ENCODE measurements at places on chromosomes 16 and 17.

- DNase-seq = no peak
These were observed 458.7 kb upstream of the ZFHX3 start for GRCh38 chr16:73506568-73507056.

DNA sequence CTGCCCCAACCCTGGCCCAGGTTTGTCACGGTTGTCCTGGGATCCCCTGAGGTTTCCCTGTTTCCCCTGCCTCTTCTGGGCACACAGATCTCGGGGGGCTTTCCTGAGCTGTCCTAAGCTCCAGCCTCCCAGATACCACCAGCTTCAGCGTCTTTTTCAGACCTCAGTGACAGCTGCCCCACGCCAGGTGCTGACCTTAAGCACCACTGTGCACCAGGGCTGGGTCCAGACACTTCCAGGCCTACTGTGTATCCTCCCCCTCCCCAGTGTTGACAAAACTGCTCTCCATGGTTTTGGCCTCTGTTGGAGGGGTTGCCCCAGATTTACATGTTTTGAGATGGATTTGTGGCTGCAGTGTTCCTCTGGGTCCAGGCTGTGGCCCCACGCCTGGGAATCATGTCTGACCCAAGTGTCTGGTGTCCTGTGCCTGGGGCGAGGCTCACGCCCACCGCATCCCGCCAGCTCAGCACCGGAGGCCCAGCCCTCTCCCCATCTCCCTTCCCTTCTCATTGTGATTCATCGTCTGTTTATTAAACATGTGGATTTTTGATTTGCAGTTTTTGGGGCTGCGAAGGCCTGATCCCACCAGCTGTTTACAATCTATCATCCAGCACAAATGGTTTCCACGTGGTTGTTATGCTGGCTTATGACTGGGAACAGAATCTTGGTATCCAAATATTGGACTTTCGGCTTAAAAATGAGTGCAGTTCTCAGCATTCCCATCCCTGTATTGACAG, 82.1 kb downstream of the METRNL start:
- no peak for DNase-seq

GRCh38 chr17:38350035-38350434, 1.6 kb upstream of the SOCS7 start:
- DNase-seq = no peak

GRCh38 chr17:66451188-66452149, 149.1 kb downstream of the PRKCA start:
- DNase-seq = no peak

DNA sequence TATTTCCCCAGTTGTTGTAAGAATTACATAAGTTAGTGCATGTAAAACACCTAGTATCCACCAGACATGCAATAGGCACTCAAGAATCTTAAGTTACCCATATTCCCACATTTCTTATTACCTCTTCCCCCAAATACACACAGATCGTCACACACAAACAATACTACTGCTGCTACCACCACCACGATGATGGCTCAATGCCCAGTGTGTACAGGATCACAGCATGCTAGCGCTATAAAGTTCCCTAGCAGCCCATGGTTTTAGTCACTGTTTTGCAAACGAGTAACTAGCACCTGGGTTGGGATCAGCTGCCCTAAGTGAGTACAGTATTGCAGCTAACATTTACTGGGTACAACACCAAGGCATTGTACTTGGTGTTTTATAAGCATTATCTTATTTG, 411.7 kb downstream of the UTP18 start:
- no peak for DNase-seq

- DNase-seq = peak; percentile 51
These were observed 37.6 kb downstream of the NOS2 start for GRCh38 chr17:27762527-27763305.

- DNase-seq = no peak
These were observed 20.0 kb upstream of the XYLT2 start for GRCh38 chr17:50325906-50326305.

- DNase-seq = no peak
These were observed 64.9 kb upstream of the CORO6 start for GRCh38 chr17:29687596-29687995.

DNA sequence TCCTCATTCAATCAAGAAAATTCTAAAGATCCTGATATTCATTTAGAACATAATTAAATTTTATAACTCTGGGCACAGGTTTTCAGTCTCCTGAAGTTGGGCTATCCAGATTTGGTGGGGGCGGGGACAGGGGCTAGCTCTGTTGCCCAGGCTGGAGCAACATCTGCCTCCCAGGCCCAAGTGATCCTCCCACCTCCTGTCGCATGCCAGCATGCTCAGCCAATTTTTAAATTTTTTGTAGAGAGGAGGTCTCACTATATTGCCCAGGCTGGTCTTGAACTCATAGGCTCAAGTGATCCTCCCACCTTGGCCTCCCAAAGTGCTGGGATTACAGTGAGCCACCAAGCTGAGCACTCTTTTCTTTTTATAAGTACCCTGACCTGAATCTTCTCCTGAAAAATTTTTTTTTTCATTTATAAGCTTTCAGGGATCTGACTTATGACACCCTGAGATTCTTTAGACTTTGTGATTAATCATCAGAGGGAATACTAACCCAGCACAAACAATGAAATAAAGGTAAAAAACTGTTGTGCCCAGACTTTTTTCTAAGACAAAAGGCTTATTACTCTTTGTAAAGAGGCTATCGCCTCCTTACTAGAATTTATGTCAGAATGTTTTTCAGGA, 62.6 kb downstream of the TUBD1 start:
- DNase-seq = peak; percentile 90

GRCh38 chr17:76054112-76054476, 18.2 kb downstream of the SRP68 start:
- DNase-seq = no peak

- DNase-seq = peak; percentile 59
These were observed 14.0 kb downstream of the FMNL1 start for GRCh38 chr17:45235416-45236281.

DNA sequence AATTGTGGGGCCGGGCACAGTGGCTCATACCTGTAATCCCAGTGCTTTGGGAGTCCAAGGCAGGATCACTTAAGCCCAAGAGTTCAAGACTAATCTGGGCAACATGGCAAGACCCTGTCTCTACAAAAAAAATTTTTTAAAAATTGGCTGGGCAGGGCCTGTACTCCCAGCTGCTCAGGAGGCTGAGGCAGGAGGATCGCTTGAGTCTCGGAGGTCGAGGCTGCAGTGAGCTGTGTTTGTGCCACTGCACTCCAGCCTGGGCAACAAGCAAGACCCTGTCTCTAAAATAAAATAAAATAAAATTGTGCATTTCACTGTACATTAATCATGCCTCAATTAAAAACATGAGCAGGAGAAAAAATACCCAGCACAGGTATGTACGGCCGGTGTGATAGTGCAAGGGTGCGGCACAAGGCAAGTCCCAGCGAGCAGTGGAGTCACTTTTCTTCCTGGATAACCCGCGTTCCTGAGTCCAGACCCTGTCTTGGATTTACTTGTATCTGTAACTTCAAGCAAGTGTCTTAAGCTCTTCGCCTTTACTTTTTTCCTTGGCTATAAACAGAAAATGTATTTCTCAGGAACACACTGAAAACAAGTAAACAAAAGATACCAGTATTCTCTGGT, 11.4 kb downstream of the ZDHHC7 start:
- DNase-seq = no peak

- DNase-seq = no peak
These were observed 6.6 kb upstream of the JUP start for GRCh38 chr17:41792845-41793783.

- DNase-seq = no peak
These were observed 198.4 kb downstream of the COPRS start for GRCh38 chr17:31660684-31661083.

DNA sequence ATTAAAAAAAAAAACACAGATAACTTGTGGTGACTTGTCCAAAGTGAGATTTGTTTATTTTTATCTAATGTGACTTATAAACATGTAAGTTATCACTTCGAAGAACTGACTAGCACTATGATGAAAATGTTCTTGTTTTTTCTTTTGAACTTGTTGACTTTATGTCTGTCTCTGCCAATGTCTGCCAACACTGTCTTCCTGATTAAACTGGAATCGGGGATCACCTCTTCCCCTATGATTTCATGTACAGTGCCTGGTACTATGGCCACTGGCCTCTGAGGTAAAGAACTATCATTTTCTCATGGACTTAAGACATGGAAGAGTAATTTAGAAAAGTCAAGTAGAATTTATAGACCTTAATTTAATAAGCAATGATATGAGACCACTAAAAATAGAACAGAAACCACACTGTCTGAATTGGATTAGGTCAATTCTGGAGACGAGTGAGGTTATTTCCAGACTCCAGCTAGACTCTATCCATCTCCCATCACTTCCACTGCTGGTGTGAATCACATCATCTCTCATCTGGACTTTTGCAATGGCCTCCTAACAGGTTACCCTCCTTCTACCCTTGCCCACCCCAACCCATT, 8.9 kb downstream of the C17orf78 start:
- DNase-seq = no peak

DNA sequence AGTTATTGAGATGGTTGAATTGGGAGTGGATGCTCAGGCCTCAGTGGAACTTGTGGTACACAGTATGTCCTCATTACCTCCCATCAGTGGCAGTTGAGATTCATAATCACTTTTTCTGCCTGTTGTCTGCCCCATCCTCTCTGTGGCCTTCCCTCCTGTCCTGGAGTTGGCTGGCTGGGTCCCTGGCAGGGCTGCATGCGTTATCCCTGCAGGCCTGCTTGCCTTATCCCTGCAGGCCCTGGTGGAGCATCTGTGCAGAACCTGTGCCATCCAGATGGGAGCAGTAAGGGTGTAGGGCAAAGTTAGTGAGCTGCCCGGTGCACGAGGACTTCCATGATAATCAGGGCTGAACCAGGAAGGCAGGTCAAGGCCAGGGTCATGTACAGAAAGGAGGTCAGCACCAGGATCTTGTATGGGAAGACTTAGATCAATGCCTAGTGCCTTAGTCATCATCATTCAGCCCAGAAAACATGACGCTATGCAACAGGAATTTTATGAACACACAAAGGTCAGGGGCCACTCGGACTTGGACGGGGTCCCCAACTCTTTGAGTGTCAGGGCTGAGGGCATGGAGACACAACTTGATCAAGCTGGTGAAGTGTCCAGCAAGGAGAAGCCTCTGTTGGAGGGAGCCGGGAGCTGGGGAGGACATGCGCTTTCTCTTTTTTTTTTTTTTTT, 47.2 kb downstream of the ABCC1 start:
- DNase-seq = peak; percentile 73

GRCh38 chr16:55563797-55564196, 2.7 kb upstream of the CAPNS2 start:
- no peak for DNase-seq

- DNase-seq = no peak
These were observed 9.1 kb downstream of the MRM1 start for GRCh38 chr17:36610474-36610873.

DNA sequence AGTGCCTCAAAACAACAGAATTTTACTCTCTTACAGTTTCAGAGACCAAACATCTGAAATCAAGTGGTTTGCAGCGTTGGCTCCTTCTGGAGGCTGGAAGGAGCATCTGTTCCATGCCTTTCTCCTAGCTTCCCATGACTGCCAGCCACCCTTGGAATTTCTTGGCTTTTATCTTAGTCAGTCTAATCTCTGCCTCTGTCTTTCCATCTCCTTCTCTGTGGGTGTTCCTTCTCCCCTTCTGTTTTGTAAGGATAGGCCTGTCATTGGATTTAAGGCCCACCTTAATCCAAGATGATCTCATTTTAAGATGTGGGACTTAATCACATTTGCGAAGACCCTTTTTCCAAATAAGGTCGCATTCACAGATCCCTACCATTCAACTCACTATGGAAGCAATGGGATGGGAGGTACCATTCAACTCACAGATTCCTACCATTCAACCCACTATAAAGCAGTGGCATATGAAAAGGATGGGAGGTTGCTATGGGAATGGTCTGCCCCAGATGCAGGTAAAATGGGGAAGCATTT, 321.8 kb downstream of the WWOX start:
- DNase-seq = no peak

DNA sequence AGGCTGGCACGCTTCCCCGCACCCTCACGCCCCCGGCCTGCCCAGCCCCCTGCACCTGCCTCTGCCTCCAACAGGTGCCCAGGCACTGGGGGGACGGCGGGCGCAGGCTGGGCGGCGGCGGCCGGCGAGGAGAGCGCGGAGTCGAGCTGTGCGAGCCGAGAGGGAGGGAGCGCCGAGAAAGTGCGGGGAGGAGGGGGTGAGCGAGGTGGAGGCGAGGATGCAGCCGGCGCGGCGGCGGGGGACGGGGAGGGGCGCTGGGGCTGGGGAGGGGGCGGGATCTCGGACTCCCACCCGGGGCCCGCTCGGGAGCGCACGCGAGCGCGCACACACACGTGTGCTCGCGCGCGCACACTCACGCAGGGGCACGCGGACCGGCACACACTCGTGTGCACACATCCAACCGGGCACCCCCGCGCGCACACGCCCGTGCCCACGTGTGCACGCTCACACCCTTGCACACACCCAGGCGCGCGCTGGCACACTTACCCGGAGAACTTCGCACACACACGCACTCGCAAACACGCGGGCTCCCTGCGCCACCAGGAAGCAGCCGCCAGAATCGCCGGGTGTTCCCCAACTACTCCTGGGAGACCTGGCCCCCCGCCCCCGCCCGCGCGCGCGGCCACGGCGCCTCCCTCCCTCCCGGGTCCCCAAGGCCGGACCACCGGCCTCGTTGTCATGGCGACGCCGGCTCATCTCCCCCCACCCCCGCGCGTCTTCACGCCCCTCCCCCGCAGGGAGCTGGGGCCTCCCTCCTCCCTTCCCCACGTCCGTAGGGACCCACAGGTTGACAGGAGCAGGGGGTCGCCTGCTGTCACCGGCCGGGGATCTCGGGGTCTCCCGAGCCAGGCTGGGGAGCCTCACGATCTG, at the start of gene DOC2A:
TSS of gene DOC2A (minus strand) at position 184 of the 870 bp plus-strand sequence. CDS start 805 bp downstream, outside the sequence.
- DNase-seq = peak; percentile 26

DNA sequence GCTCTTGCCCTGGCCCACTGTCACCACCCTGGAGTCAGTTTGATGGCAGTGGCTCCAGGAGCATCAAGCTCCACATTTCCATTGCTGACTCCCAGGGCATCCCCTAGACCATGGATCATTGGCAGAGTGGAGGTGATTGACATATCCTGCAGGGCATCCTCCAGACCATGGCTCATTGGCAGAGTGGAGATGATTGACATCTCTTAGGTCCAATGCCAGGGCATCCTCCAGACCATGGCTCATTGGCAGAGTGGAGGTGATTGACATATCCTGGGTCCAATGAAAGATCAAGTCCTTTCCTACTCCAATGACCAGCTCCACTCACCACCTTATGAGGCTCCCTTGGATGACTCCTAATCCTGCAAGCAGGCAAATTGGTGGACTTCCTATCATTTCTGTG, 174.3 kb upstream of the NLRP1 start:
- DNase-seq = peak; percentile 69

All from RKO (cell line).